ENCODE measurements at places on chromosomes 4 and X. TPM values are rescaled to one million over a fixed set of nuclear protein-coding genes. Genes with fewer than 3 reads are reported as not detected.

DNA sequence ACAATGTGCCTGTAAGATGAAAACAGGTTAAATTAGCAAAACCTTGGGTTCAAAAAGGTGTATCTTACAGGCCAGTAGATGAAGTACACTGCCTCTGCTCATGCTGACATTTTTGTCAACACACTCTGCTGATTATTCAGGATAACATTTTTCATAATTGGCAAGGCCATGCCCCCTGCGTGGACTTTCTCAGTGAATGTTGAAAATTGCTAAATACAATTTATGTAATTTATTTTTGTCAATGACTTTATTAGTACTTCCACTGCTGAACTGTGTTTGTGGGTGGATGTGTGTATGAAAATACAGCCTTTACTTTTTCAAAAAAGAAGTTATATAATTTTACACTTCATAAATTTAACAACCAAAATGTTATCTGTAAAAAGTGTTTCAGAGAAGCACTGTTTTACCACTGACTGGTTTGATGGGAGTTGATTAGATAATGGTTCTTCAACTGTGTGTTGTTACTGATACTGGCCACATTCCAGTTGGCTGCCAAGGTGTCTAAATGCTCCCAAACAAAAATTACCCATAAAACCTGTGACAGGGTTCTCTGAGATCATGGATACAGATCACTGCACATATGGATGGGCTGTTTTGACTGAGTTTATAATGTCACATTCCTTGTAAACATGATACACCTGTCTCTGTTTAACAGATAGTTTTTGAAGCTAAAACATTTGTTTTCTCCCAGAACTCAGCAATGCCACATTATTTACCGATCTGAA is 151.9 kb upstream of the SLC7A11 start:
- DNase-seq: no peak

DNA sequence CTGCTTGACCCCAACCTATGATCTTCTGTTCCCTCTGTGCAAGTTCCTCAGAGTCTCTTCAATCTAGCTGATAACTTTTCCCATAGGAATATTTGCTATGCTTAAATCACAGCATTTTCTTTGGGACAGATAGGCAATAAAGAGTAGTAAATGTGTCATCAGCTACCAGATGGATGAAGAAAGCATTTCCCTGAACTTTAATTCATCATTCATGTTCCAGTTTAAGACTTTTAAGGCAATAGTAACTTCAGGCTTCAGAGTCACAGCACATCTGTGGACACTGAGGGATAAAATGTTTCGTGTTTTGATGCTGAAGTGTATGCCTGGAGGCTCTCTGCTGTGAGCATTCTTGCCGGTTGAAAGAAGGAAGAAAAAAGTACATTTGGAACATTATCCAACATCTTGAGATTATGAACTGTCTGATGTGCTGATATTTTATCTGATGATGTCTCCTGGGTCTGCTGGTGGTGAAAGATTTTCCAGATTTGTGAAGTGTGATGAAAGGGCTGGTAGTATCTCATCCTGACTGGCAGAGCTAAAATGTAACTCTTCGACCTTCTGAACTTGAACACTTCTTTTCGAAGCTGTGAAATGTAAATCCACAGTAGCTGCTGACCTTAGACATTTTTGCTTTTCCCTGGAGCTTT is 133.7 kb downstream of the DCLK2 start:
- DNase-seq: no peak

DNA sequence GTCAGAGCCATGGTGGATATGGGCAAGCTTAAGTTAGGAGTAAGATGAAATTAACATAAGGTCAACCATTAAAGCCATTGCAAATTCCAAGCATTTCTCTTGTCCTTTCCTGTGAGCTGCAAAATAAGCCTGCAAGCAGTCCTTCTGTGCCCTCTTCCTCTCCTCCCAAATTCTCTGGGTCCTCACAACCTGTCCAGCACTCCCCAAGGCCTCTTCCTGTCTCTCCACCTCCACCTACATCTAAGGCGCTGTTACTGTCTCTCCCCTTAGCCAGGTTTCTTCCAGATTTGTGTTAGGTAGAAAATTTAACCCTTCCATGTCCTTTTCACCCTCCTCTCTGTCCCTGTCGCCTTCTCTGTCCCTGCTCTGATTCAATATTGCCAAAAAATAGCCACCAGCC is 22.2 kb downstream of the ETDC start:
- no peak for DNase-seq

- DNase-seq: no peak
Measured at GRCh38 chrX:72304877-72305276, 837 bp downstream of the CITED1 start.

Gene TMEM144
- total RNA-seq: 44.6 TPM

DNA sequence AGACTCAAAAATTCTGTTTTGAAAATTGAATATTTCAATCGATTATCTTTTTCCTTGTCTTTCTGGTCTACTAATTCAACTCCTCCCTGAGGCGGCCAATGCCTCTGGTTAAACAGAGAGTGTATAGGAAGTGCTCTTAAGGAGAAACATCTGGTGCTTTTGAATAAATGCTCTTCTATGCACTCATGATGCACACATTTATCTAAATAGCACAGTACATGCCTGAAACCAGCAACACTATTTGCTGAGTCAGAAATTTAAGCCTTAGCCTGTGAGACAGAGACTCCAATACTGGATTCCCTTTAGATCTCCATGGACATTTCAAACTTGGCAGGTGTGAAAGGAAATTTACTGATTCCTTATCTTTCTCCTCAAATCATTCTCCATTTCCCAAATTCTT is 118.6 kb downstream of the SLIT2 start:
- no peak for DNase-seq

DNA sequence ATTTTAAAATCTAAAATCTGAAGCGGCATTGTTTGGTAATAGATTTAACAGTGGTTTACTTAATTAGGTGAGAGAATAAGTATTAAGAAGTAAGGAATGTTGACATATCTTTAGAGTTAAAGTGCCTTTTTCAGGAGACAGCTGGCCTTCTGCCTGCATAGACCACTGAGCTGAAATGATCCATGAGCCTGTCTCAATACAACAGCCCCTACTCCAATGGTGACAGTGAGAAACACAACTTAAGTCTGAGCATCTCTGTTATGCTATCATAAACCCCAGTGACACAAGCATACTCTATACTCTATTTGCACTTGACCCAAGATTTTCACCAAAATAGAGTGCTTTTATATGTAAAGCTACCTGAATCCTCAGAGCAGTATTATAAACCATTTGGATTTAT is 137.9 kb downstream of the GRIA2 start:
- no peak for DNase-seq

GRCh38 chr4:156662921-156663320 is 308.7 kb downstream of the PDGFC start:
- no peak for DNase-seq

GRCh38 chr4:140893939-140894338 is 137.8 kb upstream of the TBC1D9 start:
- no peak for DNase-seq

Gene PF4V1
- total RNA-seq: not detected

GRCh38 chr4:121514443-121514842 is 133.6 kb upstream of the QRFPR start:
- peak; percentile 18 for DNase-seq

Gene CXCL9
- 3.9 TPM for total RNA-seq

- DNase-seq: no peak
Measured at GRCh38 chrX:52346174-52347165, 22.4 kb upstream of the XAGE2 start.

GRCh38 chr4:164192844-164193243 is 561.1 kb upstream of the SMIM31 start:
- no peak for DNase-seq

GRCh38 chrX:134173541-134174272 is 63.3 kb upstream of the CCDC160 start:
- DNase-seq: no peak

Gene LIMCH1
- 14.0 TPM for total RNA-seq

DNA sequence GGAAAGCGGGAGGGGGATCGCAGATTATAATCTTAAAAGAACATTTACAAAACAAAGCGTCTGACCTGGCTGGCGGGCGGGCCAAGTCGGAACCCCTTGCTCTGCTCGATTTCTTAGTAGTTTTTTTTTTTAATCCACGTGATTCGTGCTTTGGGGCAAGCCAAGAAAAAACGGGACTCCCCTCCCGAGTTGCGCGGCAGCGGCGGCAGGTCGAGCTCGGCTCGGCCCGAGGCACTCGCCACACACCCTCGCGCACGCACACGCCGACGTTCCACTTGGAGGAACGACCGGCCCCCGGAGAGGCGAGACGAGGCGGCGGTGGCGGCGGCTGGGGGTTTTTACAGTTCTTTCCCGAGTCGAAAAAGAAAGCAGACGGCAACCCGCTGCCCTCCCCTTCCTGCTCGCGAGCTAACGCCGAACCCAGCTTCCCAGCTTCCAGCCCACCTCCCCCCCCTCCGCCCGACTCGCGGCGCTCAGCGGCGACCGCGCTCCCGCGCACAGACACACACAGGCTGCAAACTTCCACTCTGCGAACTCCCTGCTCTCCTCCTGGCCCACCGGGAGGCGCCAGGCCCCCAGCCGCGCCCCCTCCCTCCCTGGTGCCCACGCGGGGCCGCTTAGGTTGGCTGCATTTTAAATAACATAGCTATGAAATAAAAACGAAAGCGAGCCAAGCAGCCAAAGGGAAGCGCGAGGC is 1.2 kb downstream of the BCOR start:
- DNase-seq: peak; percentile 37

DNA sequence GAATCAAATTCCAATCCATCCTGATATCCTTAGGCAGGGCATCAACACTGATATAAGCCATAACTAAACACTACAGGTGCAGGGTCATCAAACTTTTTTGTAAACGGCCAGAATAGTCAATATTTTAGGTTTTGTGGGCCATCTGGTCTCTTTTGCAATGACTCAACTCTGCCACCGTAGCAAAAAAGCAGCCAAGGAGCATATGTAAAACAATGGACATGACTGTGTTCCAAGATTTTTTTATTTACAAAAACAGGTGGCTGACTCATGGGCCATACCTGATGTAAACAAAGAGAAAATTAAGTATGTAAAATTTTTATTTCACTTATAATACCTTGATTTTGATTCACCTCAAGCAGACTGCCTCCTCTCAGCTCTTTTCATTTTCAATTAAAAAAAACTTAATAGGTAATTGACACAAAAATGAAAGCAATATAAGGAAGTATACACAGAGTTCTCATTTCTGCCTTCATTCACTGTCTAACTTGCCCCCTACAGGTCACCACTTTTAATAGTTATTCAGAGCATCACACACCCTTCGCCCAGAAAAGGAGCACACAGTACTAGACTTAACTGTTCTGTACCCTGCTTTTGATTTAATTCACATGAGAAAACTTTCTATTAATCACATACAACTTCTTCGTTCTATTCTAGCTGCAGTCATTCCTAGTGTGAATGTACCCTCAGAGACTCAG is 35.3 kb upstream of the GPM6B start:
- DNase-seq: no peak

- DNase-seq: no peak
Measured at GRCh38 chrX:18992829-18993228, 8.9 kb upstream of the PHKA2 start.

GRCh38 chr4:122469457-122469856 is 12.9 kb upstream of the IL2 start:
- no peak for DNase-seq

GRCh38 chrX:8364369-8365141 is 100.1 kb upstream of the VCX3B start:
- DNase-seq: peak; percentile 63

Gene BTK
- total RNA-seq: 3.6 TPM

DNA sequence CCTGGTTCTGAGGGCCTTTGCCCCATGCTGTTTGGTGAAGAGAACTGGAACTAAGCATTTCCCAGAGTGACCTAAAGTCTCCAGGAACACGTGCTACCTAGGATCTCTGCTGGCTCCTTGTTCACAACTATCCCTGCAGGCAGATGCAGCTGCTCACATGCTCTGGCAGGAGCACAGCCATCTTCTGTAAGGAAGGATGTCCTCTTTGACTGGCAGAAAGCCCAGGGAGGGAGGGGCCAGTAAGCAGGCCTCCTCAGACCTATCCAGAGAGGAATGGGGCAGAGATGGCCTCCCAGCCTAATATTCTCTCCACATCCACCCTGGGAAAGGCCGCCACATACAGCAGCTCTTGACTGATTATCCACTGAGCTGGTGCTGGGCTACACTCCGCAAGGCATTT is 142.8 kb upstream of the EOLA2 start:
- DNase-seq: peak; percentile 15

DNA sequence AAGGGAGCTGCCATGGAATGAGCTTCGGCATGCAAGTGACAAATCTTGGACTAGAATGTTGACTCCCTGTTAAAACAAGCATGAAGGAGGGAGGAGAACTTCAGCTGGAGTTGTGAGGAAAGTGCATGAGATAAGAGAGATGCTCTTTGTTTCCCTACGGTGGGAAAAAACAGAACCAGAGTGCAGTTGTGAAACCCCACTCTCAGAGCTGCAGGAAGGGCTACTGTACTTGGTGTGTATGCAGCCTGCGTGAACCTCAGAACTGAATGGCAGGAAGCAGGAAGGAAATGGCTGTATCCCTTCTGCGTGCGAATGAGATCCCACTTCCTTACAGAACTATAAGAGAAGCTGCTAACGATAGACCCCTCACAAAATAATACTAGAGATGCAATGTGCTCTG is 57.2 kb downstream of the EGF start:
- DNase-seq: no peak

Gene OTC
- 0.39 TPM for total RNA-seq

- DNase-seq: no peak
Measured at GRCh38 chr4:184477201-184477999, 3.0 kb upstream of the IRF2 start.

DNA sequence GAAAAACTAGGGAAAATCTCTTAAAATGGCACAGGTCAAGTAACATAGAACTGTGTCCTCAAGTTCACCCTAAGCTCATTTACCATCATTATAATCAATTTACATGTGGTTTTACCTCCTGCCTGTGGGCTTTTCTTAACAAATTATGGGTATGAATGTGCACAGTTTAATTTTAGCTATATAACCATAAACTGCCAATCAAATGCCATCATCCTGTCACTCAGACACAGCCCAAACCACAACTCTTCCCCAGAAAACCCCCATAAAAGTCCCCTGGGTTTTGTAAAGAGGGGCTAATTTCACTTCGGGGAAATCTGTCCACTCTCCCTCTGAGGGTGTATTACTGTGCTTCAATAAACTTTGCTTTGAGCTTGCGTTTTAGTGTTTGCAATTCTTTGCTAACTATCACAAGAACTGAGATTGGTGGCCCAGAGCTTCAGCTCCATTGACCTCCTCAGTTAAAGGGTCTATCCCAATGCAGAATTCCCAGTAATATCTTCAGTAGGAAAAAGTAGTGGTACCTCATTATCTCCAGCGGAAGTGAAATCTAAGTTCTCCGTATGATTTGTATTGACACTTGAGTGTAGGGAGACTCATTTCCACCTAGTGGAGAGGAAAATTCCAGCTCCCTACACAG is 394.6 kb downstream of the SPOCK3 start:
- DNase-seq: no peak

- DNase-seq: no peak
Measured at GRCh38 chr4:165827018-165827417, 46.0 kb upstream of the TLL1 start.

Gene PDCL2
- total RNA-seq: 28.6 TPM

DNA sequence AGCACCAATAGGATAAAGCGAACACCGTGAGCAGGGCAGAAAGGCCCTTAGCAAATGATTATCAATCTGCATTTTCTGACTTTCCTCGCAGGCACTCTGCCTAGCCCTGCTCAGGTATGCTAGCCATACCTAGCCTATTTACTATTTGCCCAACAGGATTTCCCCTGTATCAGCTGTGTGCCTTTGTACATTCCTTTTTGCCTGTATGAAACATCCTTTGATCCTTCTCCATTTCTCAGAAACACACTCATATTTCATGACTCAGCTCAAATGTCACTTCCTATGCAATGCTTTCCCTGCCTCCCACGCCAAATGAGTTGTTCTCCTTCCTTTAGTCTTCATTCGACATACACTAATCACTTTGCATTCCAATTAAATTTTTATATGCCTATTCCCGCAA is 37.2 kb downstream of the PCDH7 start:
- DNase-seq: no peak

Gene MSX1
- total RNA-seq: 1.7 TPM

Measured in testis (tissue), 5 donors.